Activated effector memory CD4-positive, alpha-beta T cell treated with Interleukin-2 at 50 U/mL for 16 hours (primary cell): ENCODE measurements at places on chromosomes 2 and 18.

DNA sequence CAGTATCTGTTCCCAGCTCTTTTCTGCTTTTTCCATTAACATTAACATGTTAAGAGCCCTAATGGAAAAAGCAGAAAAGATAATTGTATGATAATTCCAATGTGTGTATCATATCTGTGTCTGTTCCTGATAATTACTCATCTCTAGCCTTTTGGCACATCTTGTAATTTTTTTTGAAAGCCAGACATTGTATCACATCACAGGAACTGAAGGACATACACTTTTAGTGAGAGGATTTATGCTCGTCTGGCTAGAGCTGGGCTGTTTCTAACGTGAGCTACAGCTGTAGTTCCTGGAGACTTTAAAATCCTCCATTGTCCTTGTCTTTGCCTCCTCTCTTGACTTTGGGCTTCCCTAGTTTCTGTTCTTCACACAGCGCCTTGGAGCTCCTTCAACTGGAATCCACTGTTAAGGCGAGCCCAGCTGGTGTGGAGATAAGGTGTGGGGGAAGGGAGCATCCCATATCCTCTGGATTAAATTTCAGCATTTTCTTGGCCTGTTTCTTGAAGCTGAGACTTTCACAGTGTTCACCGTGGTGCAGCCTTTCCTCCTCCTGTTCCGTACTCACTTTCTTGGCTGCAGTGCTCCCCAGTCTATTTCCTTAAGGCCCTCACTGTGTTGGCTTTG, 211.5 kb downstream of the GALR1 start:
- DNase-seq = no peak

DNA sequence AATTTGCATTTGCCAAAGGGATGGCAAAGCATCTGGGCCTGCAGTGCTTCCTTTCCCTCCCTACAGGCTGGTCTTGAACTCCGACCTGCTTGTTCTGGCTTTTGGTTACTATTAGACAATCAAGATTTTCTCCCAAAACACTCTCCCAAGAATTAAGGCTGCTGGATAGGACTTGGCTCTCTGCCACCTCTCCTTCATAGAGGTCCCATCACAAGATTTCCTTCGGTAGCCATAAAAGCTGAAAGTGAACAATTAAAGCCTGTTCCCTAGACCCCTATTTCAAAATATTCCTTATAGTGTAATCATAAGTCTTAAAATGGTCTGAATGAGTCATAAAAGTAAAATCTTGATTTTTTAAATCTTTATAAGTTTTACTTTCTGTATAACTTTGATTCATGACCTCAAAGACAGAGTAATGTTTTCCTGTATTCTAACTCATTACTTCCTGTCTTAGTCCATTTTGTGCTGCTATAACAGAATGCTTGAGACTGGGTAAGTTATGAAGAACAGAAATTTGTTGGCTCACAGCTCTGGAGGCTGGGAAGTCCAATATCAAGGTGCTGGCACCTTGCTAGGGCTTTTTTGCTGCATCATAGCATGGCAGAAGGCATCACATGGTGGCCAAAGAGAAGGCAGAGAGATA, 37.8 kb upstream of the TNP1 start:
- no peak for DNase-seq

- no peak for DNase-seq
Observed at GRCh38 chr18:23542461-23542860, 39.1 kb downstream of the RMC1 start.

DNA sequence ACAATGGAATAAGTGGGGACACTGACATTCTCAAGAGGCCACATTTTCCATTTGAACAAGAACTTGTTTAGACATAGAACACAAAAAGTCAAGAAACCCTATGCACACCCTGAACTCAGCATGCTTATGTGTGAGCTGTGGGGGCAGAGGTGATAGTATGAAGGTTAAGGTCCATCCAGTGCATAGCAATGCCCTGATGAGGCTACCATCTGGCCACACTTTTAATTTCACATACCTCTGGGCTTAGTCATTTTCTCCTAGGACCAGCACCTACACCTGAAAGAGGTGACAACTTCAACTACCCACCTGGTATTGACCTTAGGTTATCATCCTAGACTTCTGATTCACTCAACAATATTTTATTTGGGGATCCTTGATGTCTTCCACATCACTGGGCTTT, 139.8 kb downstream of the PIK3C3 start:
- DNase-seq = no peak

DNA sequence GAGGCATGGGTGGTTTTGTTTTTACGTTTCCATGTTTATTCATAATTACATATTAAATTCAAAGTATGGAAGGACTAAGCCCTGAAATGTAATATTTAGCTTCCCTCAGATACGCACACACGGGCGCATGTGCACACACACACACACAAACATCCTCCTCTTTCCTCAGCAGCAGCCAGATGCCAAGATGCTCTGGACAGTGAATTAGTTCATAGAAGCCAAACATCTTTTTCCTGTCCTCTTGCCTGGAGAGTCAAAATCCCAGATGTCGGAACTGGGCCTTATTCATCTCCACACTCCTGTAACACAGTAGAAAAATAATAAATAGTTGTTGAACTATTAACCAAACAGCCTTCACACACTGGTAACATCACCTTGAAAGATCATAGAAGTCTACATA, 273.1 kb downstream of the SP3 start:
- DNase-seq = no peak

DNA sequence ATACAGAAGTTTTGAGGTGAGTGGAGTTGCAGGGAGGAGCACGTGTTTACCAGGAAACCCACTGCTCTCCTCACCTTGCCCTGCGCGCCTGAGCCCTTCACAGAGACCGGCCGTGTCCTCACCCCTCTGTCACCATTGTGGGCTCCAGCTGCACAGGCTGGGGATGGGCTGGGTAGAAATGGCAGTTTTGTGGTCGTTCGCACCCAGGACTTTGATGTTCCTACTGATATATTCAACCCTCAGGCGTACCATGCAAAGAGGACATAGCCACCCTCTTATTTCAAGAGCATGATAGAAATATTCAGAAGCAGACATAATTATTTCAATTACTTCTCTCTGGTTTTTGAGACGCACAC, 78.2 kb downstream of the GBX2 start:
- DNase-seq = no peak

- DNase-seq = no peak
Observed at GRCh38 chr2:96622544-96622943, 15.6 kb downstream of the KANSL3 start.

DNA sequence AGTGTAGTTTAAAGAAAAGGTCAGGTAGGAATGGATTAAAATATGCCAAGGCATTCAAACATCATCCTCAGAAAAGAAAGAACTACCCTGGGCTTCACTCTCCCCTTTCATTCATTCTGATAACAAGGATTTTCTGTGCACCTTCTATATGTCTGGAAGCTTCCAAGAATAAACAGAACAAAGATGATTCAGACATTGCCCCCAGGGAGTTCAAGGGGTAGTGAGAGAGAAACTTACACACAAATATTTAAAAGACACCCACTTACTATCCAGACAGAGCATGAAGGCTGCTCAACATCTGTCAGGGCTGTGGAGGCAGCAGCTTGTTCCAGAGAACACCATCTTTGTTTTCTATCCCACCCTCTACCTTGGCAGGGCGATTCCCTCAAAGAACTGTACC, 140.5 kb downstream of the ALK start:
- DNase-seq = no peak

- DNase-seq = no peak
Observed at GRCh38 chr18:12308386-12309100, 502 bp downstream of the TUBB6 start.

DNA sequence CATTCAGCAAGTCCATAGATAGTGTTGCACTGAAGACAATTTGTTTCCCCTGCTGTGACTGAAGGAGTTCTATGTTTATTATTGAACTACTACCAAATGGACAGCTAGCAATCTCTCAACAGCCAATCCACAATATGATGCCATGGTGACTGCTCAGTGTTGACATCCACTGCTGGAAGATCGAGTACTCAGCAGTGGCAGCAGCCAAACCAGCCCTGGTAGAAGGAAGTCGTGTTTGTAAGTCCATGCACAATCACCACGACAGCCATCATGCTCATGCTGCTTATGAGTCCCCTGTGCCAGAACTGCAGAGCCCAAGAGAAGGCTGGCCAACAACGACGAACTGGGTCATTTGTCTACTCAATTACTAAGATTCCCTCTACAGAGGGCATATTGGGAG, 66.4 kb downstream of the OSR1 start:
- no peak for DNase-seq

DNA sequence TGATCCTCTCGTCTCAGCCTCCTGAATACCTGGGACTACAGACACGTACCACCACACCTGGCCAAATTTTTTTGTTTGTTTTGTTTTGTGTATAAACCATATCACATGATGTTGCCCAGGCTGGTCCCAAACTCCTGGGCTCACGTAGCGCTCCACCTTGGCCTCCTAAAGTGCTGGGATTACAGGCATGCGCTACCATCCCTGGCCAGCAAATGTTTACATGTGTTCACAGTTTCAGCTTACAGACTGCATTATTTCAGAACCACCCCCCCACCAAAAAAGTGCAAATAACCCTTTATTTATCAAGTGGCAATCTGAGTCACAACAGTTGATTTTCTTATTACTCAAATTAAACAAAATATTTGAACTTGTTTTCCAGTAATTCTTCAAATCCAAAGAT, 54.3 kb downstream of the ABCA12 start:
- no peak for DNase-seq

- no peak for DNase-seq
Observed at GRCh38 chr18:58937887-58938267, 73.2 kb downstream of the ZNF532 start.

DNA sequence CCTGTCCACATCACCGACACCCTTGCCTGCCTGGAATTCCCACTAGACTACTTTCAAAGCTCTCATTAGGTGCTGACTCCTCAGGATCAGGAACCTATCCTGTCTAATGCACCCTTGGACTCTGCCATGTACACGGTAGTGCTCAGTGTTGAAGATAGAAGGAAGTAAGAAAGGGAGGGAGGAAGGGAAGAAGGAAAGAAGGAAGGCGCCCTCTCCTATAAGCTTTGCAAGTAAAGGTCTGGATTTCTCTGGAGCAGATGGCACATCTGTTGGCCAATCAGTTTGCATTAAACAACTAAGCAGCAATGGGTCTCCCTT, 45.3 kb downstream of the SCTR start:
- DNase-seq = no peak

DNA sequence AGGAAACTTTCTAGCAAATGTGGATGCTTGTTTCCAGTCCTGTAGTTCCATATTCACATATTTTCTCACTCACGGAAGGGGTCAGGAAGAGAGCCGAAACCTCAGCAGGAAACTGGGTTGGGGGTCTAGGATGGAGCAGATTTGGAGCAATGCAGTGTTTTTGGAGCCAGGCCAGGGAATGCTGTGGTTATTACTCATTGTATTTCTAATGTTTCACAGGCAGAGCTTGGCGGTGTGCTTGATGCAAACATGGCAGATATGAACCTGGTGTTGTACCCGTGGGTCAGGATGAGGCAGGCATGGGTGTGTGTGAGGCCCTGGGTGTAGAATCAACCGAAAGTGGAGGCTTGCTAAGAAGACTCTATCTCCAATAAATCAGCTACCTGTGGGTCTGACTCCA, 34.6 kb upstream of the ACKR3 start:
- no peak for DNase-seq

DNA sequence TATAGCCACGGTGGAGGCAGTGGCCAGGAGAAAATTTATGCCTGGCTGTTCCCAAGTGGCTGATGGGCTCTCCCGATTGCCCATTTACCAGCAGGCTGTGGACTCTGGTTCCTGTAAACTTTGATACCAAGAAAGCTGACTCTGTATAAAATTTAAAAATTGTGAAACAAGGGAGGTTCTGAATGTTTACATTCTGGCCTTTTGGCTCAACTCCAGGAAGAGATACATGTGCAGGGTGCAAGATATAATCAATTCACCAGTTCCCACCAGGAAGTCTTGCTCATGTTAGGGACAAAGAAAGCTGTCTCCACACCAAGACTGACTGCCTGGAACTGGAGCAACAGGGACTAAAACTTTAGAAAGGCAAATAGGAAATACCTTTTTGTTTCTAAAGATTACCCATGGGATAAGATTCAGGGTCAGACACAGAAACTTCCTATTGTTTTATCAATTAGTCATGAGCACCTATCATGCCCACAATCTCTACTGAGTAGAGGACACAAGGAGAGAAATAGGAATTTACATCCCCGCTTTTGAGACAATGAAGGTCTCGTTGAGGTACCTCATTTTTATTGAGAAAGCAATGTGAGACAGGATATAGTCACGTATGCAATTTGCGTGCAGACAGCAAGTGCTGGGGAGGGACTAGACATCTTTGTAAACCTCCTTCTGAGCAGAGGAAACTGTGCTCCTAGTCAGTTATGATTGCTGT, 123.5 kb downstream of the LIPG start:
- no peak for DNase-seq

DNA sequence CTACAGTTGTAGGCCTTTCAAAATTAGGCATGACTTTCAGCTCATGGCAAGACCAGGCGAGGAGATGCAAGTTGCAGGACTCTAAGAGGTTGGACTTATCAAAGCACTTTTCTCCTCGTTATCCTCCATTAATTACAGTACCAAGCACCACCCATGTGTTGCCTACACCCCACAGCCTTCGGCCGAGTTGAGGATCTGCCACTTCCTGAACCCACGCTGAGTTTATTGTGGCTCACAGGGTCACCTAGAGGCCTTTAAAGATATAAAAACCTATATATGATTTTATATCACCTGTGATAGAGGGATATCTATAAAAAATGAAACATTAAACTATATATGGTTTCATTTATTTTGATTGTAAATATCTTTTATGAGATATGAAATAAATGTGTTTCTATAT, 2.6 kb downstream of the UGT1A10 start:
- no peak for DNase-seq

GRCh38 chr18:11888726-11889125, 19.4 kb downstream of the MPPE1 start:
- no peak for DNase-seq

GRCh38 chr2:41709702-41710599, 337.9 kb upstream of the PKDCC start:
- no peak for DNase-seq

GRCh38 chr18:785242-785641, 26.8 kb downstream of the YES1 start:
- DNase-seq = no peak

GRCh38 chr2:16654833-16655444, 10.7 kb downstream of the CYRIA start:
- no peak for DNase-seq

DNA sequence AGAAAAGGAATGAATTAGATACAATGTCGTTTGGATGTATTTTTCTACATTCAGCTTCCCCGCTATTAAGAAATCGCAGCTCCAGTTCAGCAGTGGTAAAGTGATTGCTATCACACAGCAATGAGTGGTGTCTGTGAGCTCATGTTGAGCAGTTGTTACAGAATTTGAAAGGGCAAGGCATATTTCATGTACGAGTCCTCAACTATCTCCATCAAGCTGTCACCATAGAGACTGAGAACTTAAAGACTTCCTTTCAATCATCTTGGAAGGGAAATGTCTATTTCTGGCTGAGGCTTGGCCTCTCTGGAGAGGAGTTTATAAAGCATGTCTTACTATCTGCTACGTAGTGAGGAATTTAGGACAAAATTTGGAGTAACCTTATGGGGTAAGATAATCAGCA, 24.4 kb upstream of the FAM117B start:
- DNase-seq = no peak
